Foreskin keratinocyte (primary cell): ENCODE measurements at places on chromosomes 11 and 22. TPM values are rescaled to one million over a fixed set of nuclear protein-coding genes. Genes with fewer than 3 reads are reported as not detected.
A peak's percentile ranks its signal among the peaks of the same experiment; 100 is the strongest.

The OR4B1 gene
- polyA plus RNA-seq, result not detected in 2 replicates

The FGF3 gene
- not detected in 2 replicates for polyA plus RNA-seq

The CNTN5 gene
- not detected in 2 replicates for polyA plus RNA-seq

The KRTAP5-7 gene
- not detected in 2 replicates for polyA plus RNA-seq

The CATSPER1 gene
- polyA plus RNA-seq, result not detected in 2 replicates

DNA sequence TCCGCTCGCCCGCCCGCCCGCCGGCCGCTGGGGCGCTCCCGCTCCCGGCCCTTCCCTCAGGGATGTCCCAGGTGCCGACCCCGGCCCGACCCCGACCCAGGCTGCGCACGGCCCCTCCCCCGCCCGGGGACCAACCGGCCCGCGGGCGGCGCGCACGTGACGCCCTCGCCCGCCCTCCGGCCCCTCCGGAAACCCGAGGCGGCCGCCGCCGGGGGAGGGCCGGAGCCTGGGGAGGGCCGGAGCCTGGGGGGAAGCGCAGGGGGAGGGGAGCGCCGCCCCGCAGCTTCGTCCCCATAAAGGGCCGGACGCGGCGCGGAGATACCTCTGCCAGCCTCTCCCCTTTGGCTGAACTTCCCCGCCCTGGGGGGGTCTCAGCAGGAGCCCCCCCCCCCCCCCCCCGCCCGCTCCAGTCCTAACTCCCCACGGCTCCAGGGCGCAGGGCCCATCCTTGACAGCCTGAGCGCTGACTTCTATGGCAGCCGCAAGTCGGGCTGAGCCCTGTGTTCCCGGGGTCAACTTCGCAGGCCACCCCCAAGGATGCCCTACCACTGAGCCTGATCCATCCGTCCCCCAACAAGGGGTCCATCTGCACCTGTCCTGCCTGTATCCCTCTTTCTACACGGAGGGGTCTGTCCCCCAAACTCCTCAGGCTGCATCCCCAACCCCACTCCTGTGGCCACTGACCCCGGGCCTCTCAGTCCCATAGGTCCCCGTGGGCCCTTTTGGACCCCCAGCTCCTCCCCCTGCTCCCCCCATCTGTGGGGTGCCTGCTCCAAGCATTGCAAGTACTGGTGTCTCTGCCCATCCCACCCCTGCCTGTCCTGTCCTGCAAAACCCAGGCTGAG lies at the start of gene MAPK12:
MAPK12 (minus strand) TSS at position 69 of the 845 bp plus-strand sequence. CDS start 174 bp downstream, outside the sequence.
- no peak for DNase-seq

DNA sequence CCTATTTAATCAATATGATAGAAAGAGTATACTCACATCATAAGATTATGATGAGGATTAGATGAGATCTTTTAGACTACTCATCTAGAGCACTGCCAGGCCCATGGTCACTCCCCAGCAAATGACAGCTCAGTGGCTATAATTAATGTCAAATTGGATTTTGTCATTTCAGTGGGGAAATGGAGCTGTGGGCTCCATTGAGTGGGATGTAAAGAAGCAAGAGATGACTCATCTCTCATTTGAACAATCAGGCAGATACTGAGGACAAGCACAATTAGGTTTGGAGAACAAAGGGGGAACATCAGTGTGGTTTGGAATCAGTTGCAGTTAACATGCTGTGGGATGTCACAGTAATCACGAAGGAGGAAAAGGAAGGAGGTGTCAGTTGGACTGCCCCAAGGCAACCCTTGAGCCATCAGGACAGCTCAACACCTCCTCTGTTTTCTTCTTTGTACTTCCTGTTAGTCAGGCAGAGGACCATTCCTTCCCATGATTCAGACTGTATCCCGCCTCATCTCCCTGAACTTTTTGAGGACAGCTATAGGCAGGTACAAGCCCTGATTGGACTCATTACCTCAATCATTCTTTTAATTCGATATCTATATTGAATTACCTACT lies 473.7 kb upstream of the ISX start:
- DNase-seq, result no peak

DNA sequence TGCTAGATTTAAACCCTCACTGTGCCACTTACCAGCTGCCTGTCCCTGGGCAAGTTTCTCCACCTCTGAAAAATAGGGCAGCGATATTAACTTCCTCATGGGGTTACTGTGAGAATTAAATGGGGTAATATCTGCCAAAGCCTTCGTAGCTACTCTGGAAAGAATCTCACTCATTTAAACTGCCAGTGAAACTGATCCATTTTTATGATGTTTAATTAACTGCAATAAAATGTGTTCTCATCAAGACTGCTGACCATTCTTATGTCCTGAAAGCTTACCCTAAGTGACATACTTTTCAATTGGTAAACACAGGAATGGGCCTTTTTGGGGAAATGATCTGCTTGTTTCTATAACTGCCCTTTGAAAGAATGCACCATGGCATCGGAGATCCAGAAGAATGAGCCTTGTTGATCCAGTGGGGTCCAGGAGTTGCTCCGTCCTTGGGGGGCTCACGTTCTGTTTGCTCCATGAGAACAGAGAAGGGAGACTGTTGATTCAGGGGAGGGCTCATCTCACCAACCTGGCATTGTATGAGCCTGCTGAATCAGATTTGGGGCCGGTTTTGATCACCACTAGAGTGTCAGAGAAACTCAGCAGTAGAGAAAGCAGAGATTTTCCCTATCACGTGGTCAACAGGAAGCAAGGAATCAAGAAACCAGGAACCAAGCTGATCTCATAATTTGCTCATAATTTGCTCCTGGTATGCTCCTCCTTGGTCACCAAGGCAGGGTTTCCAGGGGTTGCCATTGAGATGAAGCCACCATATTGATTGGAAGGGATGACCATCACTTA lies 7.0 kb upstream of the CCDC86 start:
- no peak for DNase-seq

DNA sequence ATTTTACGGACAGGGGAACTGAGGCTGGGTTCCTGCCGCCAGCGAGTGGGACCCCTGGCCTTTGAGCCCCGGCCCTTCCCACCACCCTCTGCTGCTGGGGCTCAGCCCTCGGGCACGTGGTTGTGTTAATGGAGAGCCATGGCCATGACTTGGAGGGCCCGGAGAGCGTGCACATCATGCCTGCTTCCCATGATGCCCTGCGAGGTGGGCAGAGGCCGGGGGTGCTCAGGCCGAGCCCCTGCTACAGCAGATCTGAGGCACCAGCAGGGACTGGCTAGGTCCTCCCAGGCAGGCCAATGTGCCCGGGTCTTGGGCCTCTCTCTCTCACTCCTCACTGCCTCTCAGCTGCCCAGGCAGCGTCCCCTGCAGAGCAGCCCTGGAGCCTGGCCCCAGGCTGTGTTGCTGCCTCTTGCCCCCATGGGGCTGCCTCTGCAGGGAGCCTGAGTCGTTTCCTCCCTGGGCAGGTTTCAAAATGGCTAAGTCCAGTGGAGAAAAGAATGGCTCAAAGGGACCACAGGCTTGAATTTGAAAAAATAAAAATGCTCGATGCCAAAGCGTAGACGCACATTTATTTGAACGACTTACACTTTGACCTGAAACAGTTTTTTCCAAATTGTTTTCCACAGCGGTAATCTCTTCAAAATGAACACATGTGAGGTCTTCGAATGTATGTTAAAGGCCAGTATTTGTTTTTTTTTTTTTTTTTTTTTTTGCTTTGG lies 72.6 kb upstream of the CLDN5 start:
- DNase-seq, result no peak

DNA sequence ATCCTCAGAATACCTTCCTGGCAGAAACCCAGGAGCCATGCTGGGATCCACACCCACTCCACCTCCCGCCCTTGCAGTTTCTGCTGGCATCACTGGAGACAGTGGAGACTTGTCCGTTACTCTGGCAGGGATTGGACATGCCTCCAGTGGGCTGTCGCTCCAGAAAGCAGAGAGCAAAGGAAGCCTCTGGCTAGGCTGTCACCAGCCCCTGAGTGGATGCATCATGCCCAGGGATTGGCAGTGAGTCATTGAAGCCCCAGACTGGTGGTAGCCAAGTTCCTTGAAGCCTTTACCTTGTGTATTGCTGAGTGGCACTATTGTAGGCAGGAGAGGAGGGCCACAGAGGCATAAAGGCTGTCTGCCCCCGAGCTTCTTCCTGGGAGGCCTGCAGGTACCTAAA lies 34.8 kb upstream of the E2F8 start:
- peak; percentile 30 for DNase-seq

- no peak for DNase-seq
Observed at GRCh38 chr22:42855211-42855610, 1.9 kb downstream of the ARFGAP3 start.

DNA sequence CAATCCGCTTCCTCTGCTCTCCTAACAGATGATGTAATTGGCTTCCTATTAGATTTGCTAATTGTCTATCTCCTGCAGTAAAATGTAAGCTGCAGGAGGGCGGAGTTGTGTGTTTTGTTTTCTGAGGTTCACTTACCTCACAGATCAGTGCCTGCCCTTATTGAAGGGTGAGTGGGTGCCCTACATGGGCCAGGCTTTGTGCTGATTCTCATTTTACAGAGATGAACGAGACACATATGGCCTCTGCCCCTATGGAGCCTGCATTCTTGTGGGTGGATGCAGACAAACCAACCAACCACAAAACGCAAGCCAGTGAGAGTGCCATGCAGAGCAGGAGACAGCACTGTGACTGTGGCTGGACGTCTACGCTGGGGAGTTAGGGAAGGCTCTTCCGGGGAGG lies 9.9 kb downstream of the TESMIN start:
- DNase-seq, result no peak

- DNase-seq, result peak; percentile 82
Observed at GRCh38 chr22:19943082-19944026, 1.7 kb upstream of the TXNRD2 start.

GRCh38 chr11:65169164-65169641 lies 830 bp upstream of the SPDYC start:
- no peak for DNase-seq
